ENCODE measurements at places on chromosomes 5 and 9.

DNA sequence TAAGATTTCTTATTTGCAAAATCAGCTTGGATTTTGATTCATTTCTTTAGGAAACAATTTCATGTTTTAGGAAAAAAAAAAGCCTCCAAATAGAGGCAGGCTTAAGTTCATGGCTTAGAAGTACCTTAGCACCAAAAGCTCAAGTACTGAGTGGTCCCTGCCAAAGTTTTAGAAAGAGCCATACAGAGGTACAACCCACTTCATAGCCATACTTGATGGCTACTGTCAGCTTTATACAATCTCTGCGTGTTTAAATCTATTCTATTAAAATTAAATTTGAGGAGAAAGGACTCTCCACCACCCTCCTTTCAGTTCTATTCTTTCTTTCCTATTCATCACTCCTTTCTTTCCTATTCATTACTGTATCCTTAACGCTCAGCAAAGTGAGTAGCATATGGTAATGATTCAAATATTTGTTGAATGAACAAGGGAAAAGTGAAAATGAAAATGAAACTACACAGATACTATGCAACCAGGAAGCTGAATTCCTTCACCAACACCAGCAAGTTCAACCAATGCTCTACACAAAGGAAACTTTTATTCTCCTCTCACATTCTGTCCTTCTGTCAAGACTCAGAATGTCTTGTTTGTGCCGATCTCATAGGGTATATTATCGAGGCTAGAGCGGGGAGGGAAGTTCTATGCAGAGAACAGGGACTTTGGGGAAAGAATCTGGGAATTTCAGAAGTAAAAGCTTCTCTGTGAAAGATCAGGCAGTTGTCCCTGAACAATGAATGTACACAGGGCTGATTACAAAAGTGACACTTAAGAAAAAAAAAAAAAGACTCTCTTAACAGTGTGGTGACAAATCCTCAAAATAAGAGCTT lies 138.6 kb upstream of the SPEF2 start:
- DNase-seq = no peak

- DNase-seq = no peak
Measured at GRCh38 chr5:14165375-14166106, 22.4 kb downstream of the TRIO start.

GRCh38 chr5:58122848-58123392 lies 337.0 kb downstream of the PLK2 start:
- no peak for DNase-seq

DNA sequence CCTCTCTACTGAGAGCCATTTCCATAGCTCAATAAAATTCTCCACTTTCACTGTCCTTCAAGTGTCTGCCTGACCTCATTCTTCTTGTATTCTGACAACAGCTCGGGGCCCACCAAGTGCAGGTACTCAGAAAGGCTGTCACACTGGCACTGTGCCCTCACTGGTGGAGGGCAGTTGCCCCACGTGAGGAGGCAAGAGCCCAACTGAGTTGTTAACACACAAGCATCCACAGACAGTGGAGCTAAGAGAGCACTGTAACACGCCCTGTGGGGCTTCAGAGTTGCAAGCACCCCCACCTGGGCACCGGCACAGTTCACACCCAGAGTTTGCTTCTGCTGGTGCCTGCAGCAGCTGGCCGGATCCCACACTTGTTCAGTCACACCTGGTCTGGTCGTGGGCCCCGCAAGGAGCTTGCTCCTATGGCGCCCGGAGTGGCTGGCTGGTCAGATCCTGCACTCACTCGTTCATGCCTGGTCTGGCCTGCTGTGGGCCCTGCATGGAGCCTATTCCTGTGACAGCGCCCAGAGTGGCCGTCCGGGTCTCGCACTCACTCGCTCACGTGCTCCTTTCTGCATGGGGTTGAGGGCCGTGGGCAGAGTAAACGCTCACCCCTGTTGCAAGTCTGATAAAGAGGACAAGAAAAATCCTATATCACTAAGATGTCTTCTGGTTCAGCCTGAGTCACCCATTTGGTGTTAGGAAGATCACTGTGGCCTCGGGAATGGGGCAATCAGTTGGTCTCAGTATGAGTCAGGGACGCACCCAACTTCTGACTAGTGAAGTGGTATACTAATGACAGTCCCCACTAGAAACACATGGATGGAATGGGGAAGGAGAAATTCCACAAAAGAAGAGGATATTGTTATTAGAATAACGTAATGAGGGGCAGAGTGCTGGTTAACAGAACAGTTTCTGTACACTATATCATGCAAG lies 87.0 kb upstream of the CCNH start:
- no peak for DNase-seq

GRCh38 chr5:35197351-35197750 lies 32.9 kb downstream of the PRLR start:
- no peak for DNase-seq

DNA sequence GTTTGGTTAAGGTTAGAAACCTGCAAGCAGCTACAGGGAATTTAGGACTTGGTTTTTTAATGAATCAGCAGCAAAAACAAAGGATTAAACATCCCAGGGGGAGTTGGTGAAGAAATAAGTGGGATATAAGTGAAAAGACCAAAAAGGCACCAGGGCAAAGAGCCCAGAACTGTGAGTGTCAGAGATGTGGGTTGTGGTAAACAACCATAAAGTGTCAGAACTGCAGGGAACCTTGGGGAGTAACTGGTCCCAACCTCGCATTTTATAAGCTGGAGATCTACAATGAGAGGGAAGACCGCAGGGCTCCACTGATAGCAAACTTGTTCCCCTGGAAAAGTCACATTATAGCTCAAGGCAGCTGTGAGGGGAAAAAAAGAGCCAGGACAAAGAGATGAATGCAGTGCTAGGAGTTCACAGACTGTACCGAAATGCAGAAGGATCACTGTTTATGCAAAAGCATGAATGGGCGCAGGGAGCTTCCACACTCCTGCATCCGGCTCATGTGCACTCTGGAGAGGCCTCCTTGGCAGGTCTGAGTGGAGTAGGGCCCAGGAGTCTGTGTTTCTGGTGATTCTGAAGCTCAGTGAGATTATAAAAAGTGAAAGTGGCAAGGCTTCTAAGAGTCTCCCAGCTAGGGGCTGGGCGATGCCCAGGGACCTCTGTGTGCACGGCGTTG lies 156.3 kb downstream of the GOLPH3 start:
- no peak for DNase-seq

- DNase-seq = no peak
Measured at GRCh38 chr9:115263371-115264075, 145.6 kb upstream of the TNC start.

DNA sequence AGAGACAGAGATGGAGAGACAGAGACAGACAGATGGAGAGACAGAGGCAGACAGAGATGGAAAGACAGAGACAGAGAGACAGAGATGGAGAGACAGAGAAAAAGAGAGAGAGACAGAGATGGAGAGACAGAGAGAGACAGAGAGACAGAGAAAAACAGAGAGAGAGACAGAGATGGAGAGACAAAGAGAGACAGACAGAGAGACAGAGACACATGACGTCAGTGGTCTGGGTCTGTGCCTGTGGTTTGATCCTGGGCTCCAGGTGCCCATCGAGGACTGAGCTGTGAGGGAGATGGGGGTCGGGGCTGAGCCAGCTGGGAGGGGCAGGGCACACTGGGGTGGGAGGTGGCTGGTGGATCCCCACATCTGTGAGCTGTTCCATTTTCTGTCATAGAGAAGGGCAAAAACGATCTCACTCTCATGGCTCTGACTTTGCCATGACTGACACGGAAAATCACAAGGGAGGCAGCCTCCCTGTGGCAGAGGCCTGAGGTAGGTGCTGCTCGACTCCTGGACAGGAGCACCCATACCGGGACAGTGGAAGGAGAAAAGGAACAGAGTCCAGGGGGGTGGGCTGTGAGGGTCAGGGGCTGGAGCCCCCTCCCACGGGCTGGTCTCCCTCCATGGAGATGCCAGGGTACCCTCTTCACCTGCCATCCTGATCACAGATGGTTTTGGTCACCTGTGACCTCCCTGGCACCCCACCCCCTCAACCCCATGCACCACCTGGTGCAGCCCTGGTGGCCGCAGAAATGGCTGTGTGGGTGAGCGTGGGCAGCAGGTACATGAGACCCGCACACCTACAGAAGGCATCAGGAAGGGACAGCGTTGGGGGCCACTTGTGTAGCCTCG lies 28.8 kb downstream of the GLT6D1 start:
- DNase-seq = no peak

- no peak for DNase-seq
Measured at GRCh38 chr5:156851880-156852279, 1.8 kb downstream of the PPP1R2B start.

DNA sequence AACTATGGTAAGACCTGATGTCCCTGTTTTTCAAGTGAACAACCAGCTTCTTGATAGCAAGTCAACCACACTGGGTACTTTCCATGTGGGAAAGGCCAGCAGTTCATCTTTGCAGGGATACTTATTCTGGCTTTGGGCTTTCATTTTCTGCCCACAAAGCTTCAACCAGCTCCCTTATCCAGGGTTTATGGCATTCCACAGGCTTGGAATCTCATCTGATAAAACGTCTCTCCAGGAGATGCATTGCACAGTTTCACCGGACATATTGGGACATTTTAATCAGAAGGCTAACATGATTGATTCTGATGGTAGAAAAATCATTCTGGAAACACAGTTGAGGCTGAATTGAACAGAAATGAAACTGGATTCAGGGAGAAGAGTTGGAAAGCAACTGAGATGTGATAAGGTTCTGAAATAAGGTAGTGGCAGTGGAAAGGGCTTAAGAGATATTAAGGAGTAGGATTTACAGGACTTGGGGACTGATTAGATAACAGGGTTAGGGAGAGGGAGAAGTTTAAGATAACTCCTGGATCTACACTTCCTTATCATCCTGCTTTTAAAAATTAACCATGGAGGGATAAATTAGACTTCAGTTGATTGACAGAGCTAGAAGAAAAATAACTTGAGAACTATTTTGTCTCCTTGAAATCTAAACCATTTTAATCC lies 195.8 kb upstream of the FBXL7 start:
- DNase-seq = no peak

- no peak for DNase-seq
Measured at GRCh38 chr5:32319392-32319791, 6.7 kb upstream of the MTMR12 start.

DNA sequence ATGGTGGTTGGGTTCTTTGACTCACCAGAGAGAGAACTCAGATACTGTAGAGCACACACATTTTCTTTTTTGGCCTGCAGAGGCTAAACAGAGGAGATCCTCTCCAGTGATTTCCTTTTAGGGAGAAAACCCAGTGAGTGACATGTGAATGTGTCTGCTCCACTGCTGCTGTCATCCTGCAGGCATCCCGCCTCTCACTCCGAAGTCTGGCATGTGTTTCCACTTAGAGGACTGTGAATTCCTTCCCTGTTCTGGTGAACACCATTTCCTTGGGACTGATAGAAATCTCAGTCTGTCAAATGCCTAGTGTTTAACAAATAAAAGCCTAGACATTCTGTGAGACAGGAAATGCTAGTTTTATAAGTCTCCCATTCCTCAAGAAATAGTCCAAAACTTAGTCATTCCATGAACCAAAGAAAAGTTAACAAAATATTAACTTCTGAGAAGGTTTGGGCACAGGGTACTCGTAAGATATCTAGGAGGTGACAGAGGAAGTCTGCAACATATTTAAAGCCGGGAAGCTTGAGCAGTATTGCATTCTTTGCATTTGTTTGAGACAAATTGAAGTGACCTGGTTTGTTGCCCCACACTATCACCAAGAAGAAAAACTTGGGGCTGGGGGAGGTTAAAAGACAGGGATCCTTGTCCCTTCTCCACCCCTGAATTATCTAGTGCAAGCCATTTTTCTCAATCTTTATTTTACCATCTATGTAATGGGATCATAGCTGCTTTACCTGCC lies 74.9 kb upstream of the NIPAL4 start:
- no peak for DNase-seq

DNA sequence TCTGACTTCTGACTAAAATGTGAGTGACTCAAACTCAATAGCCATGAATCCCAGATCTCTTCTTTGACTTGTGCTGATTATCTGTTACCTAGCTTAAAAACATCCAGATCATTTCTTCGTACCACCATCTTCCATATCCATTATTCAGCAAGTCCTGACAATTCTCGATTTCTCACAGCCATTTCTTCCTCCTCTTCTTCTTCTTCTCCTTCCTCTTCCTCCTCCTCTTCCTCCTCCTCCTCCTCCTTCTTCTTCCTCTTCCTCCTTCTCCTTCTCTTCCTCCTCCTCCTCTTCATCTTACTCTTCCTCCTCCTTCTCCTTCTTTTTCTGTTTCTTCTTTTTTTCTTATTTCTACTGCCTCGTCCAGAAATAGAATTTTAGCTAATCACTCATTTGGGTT lies 77.0 kb upstream of the MAP1B start:
- no peak for DNase-seq

DNA sequence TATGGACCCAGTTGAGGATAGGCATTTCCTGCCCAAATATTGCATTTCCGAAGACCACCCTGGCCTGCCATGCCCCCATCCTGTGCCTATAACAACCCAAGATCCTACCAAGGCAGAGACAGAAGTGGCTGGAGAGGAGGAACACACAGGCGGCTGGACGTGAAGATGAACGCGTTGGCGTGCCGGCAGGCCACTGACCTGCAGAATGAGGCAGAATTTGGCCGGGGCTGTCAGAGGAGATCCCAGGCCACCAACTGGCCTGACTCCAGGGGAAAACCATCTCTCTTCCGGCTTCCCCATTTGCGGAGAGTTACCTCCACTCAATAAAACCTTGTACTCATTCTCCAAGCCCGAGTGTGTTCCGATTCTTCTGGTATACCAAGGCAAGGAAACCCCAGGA lies 1507.5 kb downstream of the EFNA5 start:
- DNase-seq = no peak

DNA sequence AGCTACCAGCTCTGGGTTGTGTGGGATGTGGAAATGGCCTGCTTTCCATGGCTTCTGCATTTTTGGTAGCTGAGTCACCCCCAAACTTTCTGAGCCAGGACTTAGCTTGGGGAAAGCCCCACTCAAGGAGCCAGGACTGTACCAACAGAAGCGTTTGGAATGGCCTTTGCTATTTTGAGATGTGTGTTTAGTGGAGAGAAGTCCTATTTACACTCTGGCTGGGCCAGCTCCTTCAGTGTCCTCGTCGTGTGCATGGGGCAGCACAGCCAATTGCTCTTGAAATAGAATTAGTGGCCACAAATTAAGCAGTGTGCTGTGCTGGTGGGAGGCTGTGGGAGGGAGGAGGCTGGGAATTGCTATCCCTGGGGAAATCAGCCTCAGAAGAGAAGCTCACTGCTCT lies 51.6 kb downstream of the ENTREP1 start:
- no peak for DNase-seq
